ENCODE measurements at places on chromosomes 12 and 14.
A peak's percentile ranks its signal among the peaks of the same experiment; 100 is the strongest.

DNA sequence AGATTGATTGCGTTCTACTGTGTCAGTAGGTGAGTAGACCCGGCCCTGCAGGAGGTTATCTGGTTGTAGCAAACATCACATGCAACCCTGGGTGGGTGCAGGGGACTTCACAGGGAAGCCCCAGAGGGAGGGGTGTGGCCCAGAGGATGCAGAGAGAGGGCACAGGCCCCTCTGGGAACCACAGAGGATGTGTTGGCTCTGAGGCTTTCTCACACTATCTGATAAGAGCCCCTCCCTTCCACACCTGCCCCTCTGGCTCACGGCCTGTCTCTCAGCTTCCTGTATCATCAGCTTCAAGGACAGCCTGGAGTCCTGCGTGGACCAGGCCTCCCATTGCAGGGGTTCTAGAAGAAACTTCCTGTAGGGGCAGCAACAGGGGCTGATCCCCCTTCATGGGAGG is 101.9 kb downstream of the RIN3 start:
- no peak for DNase-seq

DNA sequence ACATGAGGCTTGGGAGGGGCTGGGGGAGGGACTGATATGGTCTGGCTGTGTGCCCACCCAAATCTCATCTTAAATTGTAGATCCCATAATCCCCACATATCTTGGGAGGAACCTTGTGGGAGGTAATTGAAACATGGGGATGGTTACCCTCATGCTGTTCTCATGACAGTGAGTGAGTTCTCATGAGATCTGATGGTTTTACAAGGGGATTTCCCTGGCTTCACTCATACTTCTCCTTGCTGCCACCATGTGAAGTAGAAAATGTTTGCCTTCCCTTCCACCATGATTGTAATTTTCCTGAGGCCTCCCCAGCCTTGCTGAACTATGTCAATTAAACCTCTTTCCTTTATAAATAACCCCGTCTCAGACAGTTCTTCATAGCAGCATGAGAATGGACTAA is 362.9 kb downstream of the PCNX1 start:
- DNase-seq = no peak

DNA sequence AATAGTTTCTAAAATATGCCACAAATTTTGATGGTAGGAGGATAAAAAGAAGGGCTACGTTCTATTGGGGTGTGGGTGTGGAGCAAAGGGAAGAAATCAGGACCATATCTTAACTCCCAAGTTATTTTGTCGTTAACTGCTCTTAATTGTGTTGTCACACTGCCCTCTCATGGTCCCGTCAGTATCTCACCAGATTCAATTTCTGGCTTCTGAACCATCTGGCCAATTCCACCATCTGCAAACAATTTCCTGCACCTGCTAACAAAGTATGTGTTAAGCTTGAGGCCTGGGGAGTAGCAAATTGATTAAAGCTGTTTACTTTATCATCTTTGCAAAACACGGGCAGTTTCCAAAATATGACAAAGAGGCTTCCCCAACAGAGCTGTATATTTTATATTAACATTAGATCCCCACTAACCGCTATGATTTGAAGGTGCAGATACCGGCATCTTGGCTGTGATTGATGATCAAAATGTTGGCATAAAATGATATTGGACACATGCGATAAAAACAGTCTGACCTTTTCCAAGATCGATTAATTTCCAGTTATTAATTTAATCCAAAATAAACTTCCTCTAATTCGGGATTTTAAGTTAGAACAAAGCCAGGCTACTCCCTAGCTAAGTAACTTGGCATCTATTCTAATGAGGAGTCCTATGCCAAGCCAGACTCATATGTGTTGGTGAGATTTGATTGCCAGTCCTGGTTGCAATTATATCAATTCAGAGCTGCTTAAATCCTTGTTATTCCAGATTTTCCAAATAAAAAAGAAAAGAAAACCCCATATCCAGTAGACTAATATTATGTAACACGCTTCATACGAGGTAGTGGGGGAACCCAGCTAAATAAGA is 6.9 kb upstream of the DNM1L start:
- peak; percentile 70 for DNase-seq

GRCh38 chr14:47328376-47328775 is 347.0 kb downstream of the MDGA2 start:
- DNase-seq = no peak

GRCh38 chr14:87878959-87879358 is 114.0 kb downstream of the GALC start:
- DNase-seq = no peak

DNA sequence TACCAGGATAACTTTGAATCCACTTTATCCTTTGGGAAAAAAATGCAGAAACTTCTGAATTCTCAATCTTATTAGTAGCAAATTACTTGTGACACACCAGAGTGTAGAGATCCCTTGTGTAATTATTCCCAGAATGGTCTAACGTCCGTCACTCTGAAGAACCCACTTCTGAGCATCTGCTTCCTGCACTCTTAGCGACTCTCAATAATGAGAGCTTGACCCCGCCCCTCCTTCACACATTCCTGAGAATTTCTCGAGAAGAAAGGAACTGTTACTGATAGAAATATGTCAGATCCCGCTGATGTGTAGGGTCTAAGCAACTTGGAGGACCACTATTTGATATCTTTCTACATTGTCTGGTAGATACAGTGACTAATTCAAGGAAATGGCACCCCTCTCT is 218.3 kb upstream of the PDZRN4 start:
- no peak for DNase-seq

DNA sequence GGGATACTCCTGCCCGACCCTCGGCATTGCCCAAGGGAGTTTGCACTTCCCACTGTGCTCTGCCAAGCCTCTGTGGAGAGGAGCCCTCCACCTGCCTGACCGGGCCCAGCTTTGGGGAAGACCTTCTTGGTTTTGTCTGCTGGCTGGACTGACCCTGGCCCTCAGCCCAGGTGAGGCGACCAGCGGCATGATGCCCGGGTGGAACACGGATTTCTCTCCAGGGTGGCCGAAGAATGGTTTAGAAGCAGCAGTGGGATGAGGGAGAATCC is 15.6 kb downstream of the ZBTB42 start:
- no peak for DNase-seq

- DNase-seq = no peak
Observed at GRCh38 chr12:132954471-132955048, 1.5 kb downstream of the ZNF605 start.

- no peak for DNase-seq
Observed at GRCh38 chr12:54413284-54414190, 5.5 kb downstream of the ITGA5 start.

GRCh38 chr12:57517187-57517586 is 3.1 kb downstream of the DDIT3 start:
- peak; percentile 61 for DNase-seq

DNA sequence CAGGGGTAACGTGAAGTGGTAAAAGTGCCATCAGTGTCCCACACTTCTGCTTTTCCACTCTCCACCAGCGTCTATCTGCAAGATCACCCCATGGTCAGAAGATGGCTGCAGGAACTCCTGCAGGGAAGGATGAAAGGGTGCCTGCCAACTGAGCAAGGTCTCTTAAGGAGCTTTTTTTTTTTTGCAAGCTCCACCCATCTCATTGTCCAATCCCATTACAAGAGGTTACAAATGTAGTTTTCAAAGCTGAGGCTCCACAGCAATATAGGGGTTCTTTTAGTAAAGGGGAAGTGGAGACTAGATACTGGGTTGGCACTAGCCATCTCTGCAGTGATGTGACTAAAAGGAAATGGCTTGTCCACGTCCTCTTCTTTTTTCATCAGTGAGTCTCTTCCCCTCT is 5.9 kb upstream of the BHLHE41 start:
- no peak for DNase-seq

GRCh38 chr12:93059925-93060665 is 131.0 kb upstream of the EEA1 start:
- DNase-seq = no peak

All from MCF 10A (cell line).